Tongue (tissue), 3 donors: ENCODE measurements at places on chromosomes 2 and 18.
A peak's percentile ranks its signal among the peaks of the same experiment; 100 is the strongest.

GRCh38 chr2:212266297-212266696, 272.3 kb downstream of the ERBB4 start:
- DNase-seq = no peak

DNA sequence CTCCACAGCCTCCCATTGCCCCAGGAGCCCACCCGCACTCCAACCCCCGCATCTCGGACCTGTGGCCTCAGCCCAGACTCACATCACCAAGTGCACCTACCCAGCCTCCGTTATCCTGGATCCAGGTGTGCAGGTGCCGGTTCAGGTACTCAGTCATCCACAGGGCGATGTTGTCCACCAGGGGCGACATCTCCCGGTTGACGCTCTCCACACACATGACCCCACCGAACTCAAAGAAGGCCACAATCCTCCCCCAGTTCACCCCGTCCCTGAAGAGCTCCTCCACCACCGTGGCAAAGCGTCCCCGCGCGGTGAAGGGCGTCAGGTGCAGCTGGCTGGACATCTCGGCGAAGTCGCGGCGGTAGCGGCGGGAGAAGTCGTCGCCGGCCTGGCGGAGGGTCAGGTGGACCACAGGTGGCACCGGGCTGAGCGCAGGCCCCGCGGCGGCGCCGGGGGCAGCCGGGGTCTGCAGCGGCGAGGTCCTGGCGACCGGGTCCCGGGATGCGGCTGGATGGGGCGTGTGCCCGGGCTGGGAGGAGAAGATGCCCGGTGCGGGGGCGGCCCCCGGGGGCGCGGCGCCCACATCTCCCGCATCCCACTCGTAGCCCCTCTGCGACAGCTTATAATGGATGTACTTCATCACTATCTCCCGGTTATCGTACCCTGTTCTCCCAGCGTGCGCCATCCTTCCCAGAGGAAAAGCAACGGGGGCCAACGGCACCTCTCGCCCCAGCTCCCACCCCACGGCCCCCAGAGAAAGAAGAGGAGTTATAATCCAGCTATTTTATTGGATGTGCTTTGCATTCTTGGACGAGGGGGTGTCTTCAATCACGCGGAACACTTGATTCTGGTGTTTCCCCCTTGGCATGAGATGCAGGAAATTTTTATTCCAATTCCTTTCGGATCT, 1.3 kb downstream of the BCL2 start:
- peak; percentile 74 for DNase-seq

DNA sequence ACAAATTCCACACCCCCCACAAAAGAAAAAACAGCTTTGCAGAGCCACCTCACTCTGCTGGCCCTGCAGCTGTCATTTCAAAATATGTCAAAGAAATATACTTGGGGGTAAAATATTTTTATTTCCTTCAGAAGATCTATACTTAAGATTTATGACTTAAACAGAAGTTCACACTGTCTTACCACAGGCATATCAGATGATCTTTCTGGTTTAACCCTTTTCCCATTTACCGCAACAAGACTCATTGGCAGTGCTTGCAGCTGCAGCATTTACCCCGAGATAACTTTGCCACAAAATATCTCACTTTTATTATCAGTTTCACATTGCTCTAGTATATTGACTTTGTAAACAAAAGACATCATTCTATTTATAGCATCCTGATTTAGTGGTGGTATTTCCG, 21.6 kb upstream of the SLC35G4 start:
- no peak for DNase-seq

DNA sequence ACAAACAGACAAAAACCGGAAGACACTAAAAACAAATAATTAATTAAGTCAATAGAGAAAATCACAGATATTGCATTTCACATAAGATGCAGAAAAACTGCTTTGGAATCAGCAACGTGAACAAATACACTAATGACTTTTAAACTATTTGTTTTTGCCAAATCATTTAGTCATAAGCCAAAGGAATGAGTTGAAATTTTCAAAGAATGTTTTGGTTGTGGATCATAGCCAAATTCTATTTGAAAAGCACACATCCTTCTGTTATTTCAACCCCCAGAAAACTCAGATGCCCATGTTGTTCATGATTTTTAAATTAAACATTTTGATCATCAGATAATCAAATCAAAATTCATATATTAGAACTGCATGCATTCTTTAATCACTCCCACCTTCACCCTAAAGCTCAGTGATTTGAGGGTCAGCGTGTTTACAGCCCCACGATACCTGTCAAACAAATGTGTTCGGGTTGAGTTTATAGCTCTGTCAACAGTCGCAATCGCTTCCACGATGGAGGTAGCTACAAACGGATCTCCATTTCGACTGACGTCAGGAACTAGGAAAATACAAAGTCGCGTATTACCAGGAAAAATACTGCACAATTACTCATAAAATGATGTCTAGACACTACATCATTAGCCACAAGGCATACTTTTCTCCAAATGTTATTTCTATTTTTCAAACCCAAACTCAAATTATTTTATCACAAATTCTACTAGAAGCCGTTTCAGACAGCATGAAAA, 90.2 kb downstream of the PXDN start:
- no peak for DNase-seq

GRCh38 chr18:55396979-55397378, 191.0 kb downstream of the TCF4 start:
- no peak for DNase-seq

GRCh38 chr2:199955339-199956061, at the start of the genes MAIP1 and TYW5:
Gene MAIP1 (plus strand): TSS chr2:199955582. CDS start chr2:199955799, 217 bp downstream.
Gene TYW5 (minus strand): TSS chr2:199955491. CDS start chr2:199955470, 21 bp downstream.
- DNase-seq = peak; percentile 91

GRCh38 chr2:100394111-100394641, 23.3 kb downstream of the CHST10 start:
- DNase-seq = no peak

- no peak for DNase-seq
Observed at GRCh38 chr2:191311627-191312026, 66.4 kb downstream of the MYO1B start.
